ENCODE measurements at places on chromosomes 3 and 15.
A peak's percentile ranks its signal among the peaks of the same experiment; 100 is the strongest.

- DNase-seq = peak; percentile 54
These were observed 31.7 kb downstream of the EDC3 start for GRCh38 chr15:74664028-74664616.

DNA sequence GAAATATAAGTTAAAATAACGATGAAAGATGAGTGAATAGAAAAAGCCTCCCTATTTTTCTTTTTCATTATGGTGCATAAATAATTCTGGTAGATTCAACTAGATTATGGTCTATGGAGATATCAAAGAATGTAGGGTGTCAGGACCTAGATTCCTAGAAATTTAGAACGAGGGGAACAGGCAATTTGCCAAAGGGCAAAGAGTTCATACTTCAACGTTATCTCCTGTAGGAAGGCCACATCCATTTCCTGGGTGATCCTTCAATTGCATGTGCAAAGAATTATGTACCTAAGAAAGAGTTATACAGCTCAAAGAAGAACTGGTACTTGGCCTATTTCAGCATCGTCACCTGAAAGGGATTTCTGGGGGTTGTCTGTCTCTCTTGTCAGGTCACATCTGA, 351.8 kb downstream of the FOXP1 start:
- DNase-seq = no peak

GRCh38 chr3:18234717-18235335, 190.3 kb downstream of the SATB1 start:
- DNase-seq = no peak

DNA sequence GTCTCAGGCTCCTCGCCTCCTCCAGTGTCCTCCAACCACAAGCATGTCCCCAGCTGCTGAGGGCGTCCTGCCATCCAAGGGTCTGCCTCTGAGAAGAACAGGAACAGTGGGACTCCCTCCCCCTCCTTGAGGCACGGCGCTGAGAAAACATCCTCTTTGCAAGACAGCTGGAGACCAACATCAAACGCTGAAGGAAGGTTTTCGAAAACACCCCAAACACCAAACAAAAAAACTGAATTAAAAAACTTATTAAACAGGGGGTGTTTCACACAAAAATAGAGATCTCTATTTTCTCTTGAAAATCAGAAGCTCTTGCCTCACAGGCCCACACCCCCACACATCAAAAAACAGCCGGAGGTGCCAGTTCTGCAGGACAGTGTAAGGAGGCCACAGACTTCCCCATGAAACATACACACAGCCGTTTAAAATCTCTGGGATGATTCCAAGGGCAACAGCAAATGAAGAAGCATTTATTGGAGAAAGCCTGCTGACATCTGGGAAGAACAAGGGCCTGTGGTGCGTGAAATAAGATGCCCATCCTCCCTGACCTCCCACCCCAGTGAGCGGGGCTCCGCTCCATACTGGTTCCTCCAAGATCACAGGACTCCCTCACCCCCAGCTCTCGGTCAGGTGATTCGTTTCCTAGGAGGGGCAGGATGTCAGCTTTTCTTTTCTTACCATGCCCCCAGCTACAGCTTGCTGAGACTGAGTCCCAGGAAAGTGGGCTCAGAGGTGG, 71.3 kb downstream of the NUP210 start:
- no peak for DNase-seq

GRCh38 chr15:91050128-91050455, 27.7 kb upstream of the VPS33B start:
- no peak for DNase-seq

DNA sequence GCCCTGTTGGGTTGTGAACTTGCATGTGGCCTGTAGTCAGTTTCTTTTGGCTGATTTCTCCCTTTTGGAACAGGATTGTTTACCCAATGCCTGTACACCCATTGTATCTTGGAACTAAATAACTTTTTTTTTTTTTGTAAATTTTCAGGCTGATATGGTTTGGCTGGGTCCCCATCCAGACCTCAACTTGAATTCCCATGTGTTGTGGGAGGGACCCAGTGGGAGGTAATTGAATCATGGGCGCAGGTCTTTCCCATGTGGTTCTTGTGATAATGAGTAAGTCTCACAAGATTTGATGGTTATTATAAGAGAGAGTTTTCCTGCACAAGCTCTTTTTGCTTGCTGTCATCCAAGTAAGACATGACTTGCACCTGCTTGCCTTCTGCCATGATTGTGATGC, 253.8 kb upstream of the GBE1 start:
- no peak for DNase-seq

- no peak for DNase-seq
These were observed 27.1 kb upstream of the SNRPA1 start for GRCh38 chr15:101322016-101322695.

- DNase-seq = peak; percentile 41
These were observed 21.4 kb downstream of the ACAP2 start for GRCh38 chr3:195421400-195421799.

DNA sequence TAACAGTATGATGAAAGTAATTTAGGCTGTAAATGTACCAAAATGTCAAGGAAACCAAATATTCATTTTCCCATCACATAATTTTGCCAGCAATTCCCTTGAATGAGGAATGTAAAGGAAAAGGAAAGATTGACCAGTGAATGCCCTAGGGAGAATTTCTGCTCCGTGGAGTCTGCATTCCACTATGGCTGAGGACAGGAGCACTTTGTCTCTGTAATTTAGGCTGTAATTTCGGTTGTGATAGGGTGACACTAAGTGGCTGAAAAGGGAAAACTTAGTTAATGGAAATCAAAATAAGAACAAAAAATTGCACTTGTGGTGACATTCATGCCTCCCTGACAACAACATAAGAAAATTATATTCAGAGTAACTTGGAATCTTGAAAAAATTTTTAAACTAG, 8.3 kb upstream of the TMEM207 start:
- DNase-seq = no peak

- no peak for DNase-seq
These were observed 267.3 kb downstream of the GAP43 start for GRCh38 chr3:115890579-115890978.

DNA sequence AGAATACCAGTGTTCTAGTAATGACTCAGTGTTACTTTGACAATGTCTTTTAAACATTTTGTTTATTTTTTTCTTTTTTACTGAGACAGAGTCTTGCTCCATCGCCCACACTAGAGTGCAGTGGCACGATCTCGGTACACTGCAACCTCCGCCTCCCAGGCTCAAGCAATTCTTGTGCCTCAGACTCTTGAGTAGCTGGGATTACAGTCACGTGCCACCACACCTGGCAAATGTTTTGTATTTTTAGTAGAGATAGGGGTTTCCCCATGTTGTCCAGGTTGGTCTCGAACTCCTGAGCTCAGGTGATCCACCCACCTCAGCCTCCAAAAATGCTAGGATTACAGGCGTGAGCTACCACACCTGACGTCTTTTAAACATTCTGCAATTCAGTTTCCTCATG, 15.7 kb downstream of the AQR start:
- DNase-seq = no peak

- DNase-seq = peak; percentile 50
These were observed 40.7 kb downstream of the GLCE start for GRCh38 chr15:69200832-69201745.

DNA sequence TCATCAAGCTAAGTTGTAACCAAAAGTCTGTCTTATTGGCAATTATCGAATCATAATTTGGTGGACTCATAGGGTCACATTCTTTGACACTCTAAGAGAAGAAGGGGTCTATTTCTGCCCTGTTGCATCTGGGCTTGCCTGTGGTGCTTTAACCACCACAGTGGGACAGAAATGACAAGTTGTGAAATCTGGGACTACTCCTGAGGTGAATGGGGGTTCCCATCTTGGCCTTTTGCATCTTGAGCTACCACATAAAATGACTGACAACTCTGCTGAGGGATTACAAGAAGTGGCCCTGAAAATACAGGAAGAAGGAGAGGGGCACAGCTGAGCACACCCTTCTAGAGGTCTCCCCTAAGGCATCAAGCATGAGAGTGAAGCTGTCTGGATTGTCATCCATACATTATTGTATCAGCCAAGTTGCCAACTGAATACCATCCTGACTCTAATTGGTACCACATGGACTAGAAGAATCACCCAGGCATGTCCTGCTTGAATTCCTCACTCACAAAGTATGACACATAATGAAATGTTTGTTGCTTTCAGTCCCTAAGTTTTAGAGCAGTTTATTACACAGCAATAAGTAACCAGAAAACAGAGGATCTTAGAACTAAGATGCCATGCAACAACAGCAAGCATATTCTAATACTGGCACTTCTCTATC, 306.5 kb downstream of the ROBO1 start:
- DNase-seq = no peak

GRCh38 chr3:121488628-121489027, 57.2 kb downstream of the POLQ start:
- DNase-seq = no peak

- DNase-seq = no peak
These were observed 934.9 kb downstream of the VGLL3 start for GRCh38 chr3:86056032-86056431.

DNA sequence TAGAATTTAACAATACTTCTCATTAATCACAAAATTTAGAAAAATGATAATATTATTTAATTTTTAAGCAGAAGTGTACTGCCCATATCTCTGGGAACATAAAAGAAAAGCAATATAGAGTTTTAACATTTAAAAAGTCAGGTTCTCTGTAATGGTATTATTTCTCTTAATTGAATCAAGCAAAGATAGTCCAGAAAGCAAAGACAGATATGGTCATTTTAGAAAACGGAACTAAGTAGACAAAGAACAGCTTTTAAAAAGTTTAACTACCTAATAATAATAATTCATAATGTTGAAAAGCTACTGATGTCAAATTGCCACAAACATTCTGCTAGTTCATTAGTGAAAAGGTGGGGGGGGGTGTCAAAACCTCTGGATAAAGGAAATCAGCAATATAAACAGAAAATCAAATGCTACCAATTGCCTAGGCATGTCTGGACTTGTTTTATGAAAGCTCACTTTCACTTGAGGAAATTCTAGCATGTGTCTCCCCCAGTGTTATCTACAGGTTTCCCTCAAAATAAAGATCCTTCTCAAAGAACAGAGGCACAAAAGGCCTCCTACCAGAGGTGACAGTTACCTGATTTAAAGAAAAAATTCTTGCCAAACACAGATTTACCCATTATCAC, 1.7 kb downstream of the ZMAT3 start:
- no peak for DNase-seq

DNA sequence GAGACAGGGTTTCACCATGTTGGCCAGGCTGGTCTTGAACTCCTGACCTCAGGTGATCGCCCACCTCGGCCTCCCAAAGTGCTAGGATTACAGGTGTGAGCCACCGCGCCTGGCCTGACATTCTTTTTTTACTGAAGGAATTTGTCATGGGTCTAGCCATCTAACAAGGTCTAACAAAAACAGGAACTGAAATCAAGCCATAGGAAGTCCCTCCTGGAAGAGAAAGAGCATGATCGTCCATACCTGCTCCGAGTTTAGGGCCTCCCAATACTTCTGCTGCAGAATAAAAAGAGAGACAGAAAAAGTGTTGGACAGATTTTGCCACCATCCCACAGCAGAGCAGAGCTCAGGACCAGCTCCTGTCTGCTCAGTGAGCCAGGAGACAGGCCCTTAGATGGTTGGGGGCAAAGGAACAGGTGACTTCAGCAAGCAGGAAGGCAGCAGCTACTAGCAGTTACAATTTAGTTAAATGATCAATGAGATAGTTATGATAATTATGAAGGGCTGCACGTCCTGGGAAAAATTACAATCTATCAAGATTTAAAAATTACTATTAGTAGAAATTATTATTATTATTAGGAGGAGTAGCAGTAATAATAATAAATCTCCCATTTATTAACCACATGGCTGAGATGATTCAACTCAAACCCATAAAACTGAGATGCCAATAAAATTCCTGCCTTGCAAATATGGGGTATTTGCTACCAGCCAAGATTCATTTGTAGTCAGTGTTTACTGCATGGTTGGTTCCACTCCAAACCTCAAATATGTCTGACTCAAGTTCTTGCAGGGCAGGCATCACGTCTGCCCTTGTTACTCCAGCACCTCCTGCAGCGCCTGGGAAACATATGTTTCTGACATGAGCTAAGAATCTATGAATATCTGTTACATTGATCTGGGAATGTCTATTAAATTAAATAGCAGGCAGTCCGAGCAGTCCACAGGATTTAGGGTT, 40.1 kb downstream of the TMEM44 start:
- DNase-seq = no peak

DNA sequence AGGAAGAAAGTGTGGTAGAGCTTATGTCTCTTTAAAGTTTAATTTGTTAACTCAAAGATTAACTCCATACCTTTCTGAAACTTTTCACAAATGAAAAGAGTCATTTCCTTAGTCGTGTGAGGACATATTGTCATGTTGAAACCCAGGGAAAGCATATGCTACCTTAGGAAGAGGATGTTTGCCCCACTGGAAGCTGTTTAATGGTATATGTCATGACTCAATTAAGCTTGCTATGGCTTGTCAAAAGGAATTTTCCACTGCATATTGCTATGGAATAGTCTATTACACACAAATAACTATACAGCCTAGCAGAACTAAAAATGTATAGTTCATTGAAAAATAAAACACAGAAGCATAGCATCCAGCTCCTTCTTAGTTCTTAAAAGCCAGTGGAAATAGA, 69.9 kb downstream of the NSUN3 start:
- no peak for DNase-seq

- no peak for DNase-seq
These were observed 50.4 kb upstream of the TJP1 start for GRCh38 chr15:29872716-29873115.

DNA sequence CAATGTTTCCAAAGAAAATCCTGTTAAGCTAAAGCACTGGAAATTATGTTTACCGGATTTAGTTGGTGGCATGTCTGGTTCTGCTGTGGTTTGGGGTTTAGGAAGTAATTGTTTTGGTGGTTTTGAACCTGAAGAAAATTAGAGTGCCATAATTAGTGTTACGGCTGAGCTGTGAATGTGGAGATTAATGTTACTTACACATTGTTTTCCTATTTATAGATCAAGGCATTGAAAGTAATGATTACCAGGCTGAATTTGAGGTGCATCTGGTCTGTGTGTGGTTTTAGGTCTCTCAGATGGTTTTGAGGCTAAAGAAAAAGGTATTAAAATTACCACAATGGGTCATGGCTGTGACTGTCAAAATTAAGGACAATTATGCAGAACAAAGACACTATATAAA, 128.9 kb downstream of the TFG start:
- no peak for DNase-seq

GRCh38 chr3:153429821-153430220, 267.8 kb downstream of the RAP2B start:
- DNase-seq = no peak

GRCh38 chr3:24199775-24200247, 254.7 kb downstream of the NR1D2 start:
- no peak for DNase-seq

- no peak for DNase-seq
These were observed 535.2 kb downstream of the OCA2 start for GRCh38 chr15:27563765-27564370.

All from globus pallidus (tissue), 1 donor.